T-helper 2 cell (primary cell): ENCODE measurements at places on chromosomes 2 and 18.

DNA sequence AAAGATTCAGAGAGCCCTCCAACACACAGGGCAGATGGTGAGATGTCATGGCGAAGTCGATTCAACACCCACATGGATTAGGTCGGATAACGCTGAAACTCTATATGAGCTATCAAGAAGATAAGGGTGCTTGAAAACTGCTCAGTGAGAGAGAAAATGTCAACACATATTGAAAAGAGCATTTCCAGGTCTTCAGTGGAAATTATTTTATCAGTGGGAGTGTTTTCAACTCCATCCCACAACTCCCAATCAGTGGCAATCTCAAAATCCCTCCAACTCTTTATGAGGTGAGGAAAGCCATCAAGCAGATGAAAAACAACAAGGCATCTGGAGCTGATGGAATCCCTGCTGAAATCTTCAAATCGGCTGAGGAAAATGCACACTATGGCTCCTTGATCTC, 104.5 kb upstream of the KLHL14 start:
- DNase-seq: no peak

- DNase-seq: no peak
Observed at GRCh38 chr2:164538240-164538866, 82.9 kb downstream of the GRB14 start.

DNA sequence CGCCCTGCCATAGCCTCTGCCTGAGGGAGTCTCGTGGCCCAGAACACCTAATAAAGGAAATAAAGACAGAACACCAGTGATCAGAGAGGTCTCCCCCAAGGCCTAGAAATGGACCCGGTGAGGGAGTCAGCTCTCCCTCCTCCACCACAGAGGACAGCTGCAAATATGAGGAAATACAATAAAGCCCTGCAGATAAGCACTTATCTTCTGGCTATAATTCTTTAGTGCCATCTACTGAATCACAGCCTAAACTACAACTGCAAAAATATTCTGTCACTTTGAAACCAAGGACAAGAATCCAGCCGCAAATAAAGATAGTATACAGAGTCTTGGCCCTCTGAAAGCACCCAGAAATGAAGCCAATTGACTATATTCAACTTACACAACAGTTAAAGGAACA, 42.4 kb upstream of the TACR1 start:
- no peak for DNase-seq

- DNase-seq: no peak
Observed at GRCh38 chr2:16973586-16974286, 308.1 kb upstream of the CYRIA start.

- DNase-seq: no peak
Observed at GRCh38 chr2:173590276-173590861, 235.7 kb downstream of the CDCA7 start.

GRCh38 chr2:21118302-21118920, 5.4 kb upstream of the TDRD15 start:
- no peak for DNase-seq

DNA sequence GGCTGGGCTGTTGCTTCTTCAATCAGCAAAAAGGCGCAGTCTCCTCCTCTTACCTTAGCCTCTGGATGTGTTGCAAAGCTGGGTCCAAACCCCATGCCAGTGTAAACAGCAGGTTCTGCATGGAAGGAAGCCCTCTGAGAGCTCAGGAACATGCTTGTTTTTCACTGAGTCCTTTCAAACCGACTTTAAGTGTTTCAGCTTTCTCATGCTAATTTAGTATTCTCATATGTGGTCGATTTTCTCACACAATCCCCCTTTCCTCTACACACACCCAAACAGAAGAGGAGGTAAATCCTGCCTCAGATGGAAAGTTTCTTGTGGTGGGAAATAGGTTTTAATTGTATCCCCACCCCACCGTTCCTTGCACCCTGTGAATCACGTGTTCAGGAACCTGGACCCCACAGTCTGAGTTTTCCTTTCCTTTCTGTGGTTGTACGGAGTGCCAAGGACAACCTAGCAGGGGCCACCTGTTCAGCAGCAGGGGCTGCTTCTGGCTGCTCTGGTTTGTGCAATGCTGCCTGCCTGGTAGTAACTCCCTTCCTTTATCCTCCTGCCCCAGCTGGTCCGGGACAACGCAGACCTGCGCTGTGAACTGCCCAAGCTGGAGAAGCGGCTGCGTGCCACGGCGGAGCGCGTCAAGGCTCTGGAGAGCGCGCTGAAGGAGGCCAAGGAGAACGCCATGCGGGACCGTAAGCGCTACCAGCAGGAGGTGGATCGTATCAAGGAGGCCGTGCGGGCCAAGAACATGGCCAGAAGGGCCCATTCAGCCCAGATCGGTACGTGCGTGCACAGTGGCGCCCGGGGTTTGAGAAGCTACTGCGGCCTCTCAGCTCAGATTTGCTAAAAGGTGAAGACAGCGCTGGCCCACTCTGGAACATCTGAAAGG, 28.7 kb upstream of the LYPD6B start:
- no peak for DNase-seq

DNA sequence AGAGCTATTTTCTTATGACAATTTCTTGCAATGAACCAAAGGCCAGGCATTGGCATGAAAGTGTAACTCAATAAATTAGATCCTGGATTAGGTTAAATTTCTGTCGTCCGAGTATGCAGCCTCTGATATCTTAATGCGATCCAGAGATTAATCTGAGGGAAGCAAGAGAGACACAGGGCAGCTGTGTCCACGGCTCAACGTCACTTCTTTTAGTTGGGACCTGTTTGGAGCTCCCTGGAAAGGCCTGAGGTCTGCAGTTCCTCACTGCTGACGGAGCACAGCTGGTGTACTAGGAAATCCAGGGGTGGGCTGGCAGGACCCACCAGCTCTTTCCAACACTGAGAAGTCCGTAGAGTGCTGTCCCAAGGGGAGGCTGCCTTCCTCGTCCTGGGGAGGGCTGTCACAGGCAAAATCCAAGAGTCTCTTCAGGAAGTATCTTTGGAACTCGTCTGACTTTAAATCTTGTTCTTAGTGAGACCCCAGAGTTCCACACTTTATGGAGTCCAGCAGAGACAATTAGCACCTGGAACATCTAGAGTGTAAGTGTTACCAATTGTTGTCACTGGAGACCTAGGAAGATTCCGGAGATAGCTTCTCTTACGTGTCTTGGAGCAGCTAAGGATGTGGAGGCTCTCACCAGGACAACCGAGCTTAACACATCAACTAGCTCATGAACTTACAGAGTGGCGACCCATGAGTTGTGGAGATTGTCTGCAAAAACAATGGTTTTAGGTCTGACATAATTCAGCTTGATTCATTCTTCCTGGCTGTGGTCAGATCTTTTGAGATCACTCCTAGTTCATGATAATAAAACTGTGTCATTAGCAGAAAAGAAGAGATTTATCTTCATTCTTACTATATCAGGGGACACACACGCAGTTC, 173.7 kb downstream of the ACKR3 start:
- DNase-seq: no peak

DNA sequence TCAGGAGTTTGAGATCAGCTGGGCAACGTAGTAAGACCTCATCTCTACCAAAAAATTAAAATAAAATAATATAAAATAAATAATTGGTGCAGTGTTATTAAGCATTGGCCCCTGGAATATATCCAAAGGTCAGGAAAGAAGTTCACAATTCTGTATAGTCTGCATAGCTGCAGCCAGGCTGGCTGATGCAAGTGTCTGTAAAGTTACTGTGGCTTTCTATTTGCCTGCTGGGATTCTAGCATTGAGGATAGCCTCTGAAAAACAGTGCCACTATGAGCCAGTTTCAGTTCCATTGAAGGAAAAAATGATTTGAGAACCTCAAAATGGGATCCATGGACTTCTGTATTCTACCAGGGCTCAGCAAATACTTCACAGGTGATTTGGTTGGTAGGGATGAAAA, 208.6 kb downstream of the PARD3B start:
- DNase-seq: no peak

DNA sequence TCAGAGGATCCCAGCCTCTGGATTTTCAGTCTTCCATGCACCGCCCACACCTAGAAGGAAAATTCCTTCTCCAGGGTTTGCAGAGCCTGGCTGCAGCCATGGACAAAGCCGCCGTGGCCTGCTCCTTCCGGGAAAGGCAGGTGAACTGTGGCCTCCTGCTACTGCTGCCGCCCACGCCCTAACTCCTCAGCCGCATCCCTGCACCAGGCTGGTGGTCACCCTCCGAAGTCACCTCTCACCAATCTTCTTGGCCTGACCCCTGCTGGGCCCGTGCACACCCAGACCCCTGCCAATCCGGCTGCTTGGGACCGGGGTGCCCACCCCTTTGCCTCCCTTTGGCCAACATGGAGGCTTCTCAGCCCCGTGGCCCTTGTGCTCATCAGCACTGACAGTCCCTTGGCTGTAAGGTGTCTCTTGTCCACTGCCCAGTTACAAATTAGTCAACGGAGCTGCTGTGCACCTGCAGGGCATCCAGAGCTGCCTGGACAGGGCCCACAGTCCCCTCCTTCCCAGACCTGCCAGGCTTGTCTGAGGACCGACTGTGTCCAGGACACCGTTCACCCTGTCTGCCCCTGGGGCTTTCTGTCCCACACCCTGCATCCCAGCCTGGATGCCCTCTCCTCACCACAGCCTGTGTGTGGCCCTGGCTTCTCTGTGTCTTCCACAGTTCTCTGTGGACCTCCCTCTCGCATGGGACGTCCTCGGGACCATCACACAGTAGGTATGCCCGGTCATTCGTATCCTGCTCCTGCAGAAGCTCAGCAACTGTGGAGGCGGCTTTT, 130.1 kb upstream of the TPO start:
- DNase-seq: no peak

DNA sequence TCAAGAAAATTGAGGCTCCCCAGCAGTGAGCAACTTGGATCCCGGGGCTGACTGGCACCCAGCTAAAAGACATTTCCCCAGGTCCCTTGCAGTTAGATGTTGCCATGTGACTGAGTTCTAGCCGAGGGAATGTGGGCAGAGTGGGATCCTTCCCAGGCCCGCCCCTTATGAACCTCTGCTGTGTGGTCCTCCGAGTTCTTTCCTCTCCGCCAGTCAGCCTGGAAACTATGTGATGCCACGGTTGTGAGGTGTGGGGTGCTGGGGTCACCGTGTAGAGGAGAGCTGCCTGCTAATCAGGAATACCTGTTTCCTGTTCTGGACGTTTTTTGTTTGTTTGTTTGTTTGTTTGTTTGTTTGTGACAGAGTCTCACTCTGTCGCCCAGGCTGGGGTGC, 45.5 kb downstream of the TMEM37 start:
- DNase-seq: no peak

- no peak for DNase-seq
Observed at GRCh38 chr2:190722835-190723234, 74.0 kb downstream of the NAB1 start.

GRCh38 chr2:187397886-187398285, 50.2 kb downstream of the CALCRL start:
- DNase-seq: no peak

GRCh38 chr2:20524412-20525040, 77.7 kb downstream of the RHOB start:
- no peak for DNase-seq

GRCh38 chr2:157107460-157107859, 150.0 kb upstream of the GALNT5 start:
- no peak for DNase-seq

DNA sequence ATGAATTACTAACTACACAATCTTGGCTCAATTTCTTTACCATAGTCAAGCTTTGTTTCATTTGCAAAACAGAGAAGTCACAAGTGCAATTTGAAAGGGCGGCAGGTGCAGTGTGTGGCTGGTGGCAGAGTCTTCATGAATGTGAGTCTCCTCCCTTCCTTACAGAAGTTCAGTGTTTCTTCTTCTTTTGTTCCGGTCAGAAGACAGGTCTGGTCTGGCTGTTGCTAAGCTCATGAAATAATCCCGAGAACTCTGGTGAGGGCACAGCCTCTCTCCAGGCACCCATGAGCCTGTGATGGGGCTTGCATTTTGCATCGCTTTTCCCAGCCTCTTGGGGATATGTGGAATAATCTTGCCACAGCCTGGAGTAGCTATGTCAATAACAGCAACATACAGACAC, 824.8 kb upstream of the SALL3 start:
- no peak for DNase-seq

DNA sequence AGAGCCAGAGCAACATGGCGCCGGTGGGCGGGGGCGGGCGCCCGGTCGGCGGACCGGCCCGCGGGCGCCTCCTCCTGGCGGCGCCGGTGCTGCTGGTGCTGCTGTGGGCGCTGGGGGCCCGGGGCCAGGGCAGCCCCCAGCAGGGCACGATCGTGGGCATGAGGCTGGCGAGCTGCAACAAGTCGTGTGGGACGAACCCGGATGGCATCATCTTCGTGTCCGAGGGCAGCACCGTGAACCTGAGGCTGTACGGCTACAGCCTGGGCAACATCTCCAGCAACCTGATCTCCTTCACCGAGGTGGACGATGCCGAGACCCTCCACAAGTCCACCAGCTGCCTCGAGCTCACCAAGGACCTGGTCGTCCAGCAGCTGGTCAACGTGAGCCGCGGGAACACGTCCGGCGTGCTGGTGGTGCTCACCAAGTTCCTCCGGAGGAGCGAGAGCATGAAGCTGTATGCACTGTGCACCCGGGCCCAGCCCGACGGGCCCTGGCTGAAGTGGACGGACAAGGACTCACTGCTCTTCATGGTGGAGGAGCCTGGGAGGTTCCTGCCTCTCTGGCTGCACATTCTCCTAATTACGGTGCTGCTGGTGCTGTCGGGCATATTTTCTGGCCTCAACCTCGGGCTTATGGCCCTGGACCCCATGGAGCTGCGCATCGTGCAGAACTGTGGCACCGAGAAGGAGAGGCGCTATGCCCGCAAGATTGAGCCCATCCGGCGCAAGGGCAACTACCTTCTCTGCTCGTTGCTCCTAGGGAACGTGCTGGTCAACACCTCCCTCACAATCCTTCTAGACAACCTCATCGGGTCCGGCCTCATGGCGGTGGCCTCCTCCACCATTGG, 507 bp downstream of the CNNM4 start:
- DNase-seq: no peak

GRCh38 chr2:210792000-210792399, 235.6 kb downstream of the CPS1 start:
- no peak for DNase-seq

DNA sequence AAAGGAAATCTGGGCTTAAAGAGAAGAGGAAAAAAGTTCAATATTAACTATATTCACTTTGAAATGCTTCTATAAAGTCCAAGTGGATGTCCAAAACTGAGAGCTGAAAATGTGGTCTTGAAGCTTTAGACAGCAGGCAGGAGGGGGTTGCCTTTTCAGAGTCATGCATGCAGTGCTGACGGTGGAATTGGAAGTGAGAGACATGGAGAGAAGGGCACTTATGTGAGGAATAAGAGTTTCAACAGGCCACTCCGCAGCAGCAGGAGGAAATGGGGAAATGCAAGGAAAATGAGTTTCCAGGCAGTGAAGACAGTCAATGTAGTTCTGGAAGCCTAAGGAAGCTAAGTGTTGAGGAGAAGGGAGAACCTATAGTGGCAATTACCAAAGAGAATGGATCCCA, 33.0 kb upstream of the LRRC30 start:
- no peak for DNase-seq
